DMS153 (cell line): ENCODE measurements at places on chromosomes 2 and 18.

DNA sequence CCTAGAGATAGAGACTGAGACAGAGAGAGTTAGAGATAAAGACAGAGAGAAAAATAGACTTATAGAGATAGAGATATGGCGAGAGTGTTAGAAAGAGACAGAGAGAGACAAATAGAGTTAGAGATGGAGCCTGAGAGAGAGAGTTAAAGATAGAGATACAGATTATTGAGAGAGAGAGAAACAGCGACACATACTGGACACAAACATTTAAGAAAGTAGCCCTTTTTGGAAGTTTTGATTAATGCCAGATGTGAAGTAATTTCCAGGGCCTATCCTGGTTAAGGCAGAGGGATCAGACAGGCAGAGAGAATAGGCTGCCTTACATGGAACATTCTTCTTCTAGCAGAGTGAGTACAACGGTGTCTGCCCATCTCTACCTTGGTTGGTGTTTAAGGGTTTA lies 311.6 kb upstream of the CDH7 start:
- no peak for DNase-seq

DNA sequence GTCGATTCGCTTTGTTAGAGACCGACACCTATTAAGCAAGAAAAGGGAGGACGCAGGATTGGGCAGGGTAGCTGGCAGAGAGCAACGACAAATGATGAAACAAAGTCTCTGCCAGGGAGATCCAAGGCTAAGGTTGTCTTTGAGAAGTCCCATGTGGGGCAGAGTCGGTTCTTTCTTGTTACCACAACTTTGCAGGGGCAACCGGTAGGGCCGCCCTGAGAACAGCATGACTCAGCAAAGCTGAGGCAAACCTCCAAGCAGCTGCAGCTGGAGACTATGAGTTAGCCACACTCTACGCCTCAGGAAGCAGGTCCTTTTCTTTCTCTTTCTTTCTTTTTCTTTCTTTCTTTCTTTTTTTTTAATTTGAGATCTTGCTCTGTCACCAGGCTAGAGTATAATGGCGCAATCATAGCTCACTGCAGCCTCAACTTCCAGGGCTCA lies 452.3 kb upstream of the ID2 start:
- DNase-seq, result no peak

DNA sequence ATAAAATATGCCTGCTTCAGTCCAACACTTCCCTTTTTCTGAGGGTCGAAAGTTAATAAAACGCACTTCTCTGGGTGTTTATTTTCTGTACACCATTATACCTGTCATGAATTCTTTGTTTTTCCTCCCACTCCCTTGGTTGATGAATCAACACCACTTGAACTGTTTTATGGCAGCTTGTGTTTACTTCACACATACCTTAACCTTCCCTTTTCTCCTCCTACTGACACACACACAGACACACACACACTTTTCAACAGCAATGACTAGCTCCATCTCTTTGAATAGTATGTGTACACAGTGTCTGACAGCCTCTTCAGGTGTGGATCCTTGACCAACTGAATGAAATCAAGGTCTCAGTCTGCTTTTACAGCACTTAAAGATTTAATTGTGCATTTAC lies 91.3 kb downstream of the SATB2 start:
- DNase-seq, result peak; percentile 66

DNA sequence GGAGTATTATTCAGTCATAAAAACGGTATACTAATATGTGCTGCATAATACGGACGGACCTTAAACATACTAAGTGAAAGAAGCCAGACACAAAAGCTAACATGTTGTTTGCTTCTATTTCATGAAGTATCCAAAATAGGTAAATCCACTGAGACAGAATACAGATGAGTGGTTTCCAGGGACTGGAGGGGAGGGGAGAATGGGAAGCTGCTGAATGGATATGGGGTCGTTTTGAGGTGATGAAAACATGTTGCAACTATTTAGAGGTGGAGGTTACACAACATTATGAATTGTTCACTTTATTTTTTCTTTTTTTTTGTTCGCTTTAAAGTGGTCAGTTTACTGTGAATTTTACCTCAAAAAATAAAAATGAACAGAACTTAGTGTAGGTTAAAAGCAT lies 52.9 kb downstream of the RAB10 start:
- no peak for DNase-seq

DNA sequence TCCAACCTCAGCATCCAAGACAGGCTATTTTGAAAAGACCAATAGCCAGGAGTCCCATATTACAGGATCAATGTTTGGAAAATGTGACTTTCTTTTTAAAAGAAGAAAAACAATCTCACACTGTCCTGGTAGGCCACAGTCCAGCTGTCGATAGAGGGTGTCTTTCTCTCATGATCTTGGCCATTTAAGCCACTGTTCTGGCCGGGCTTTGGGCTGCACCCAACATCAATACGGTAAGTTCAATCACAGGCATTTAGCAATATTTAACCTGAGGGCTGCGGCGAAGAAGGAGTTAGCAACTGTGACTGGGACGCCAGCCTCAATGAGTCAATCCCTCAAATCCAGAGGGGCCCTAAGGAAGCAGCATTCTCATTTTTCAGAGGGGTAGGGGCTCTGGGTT lies 69.0 kb downstream of the CELF4 start:
- DNase-seq, result no peak

- peak; percentile 29 for DNase-seq
Measured at GRCh38 chr2:162524192-162524591, 180.3 kb downstream of the GCA start.
